ENCODE measurements at places on chromosomes 4 and X. TPM values are rescaled to one million over a fixed set of nuclear protein-coding genes. Genes with fewer than 3 reads are reported as not detected.

The KDR gene
- total RNA-seq, result 200 TPM

The TMPRSS11F gene
- not detected for total RNA-seq

The CCDC110 gene
- total RNA-seq, result 0.73 TPM

The UGT2B10 gene
- not detected for total RNA-seq

The KIAA1210 gene
- not detected for total RNA-seq

The FAM114A1 gene
- 117 TPM for total RNA-seq
